Activated CD8-positive, alpha-beta memory T cell treated with anti-CD3 and anti-CD28 coated beads for 48 hours (primary cell): ENCODE measurements at places on chromosomes 5 and 9.
A peak's percentile ranks its signal among the peaks of the same experiment; 100 is the strongest.

DNA sequence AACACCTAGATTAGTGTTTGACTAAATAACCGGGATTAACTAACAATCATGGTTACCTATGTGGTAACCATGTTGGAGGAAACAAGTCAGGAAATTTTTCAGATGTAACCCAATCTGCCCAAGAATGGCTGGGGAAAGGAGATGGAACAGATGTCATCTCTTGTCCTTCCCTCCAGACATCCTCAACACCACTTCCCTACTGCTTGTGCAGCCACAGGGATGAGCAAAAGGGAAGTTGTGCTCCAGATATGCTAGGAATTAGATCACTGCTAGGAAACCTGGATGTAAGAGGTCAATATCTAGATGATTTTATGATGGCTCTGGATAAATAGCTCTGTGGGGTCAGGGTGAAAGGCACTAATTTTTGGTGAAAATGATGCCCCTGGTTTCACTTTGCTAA lies 61.3 kb upstream of the ELL2 start:
- no peak for DNase-seq

GRCh38 chr9:106860721-106861639 lies 2.0 kb upstream of the ZNF462 start:
- DNase-seq = no peak

GRCh38 chr9:116300360-116300870 lies 146.8 kb downstream of the PAPPA start:
- DNase-seq = no peak

GRCh38 chr9:84490206-84490841 lies 149.8 kb upstream of the SLC28A3 start:
- DNase-seq = no peak

GRCh38 chr9:121455527-121456239 lies 44.0 kb downstream of the GGTA1 start:
- DNase-seq = peak; percentile 6

DNA sequence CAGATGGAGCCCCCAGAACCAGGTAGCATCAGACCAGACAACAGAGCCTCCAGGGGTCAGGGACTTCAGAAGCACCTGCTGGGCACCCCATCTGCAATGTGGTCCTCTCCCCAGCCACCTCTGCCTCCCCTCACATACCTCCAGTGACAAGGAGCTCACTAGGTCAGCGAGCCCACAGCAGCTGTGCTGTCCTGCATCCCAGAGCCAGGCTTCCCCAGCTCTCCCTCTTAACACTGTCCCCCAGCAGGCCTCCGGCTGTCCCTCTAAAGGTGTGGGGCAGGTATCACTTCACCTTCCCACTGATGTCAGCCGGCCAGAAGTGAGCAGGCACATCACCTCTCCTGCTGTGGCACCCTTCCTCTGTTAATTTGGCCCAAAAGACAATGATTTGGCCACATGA lies 83.6 kb downstream of the LMX1B start:
- DNase-seq = no peak

DNA sequence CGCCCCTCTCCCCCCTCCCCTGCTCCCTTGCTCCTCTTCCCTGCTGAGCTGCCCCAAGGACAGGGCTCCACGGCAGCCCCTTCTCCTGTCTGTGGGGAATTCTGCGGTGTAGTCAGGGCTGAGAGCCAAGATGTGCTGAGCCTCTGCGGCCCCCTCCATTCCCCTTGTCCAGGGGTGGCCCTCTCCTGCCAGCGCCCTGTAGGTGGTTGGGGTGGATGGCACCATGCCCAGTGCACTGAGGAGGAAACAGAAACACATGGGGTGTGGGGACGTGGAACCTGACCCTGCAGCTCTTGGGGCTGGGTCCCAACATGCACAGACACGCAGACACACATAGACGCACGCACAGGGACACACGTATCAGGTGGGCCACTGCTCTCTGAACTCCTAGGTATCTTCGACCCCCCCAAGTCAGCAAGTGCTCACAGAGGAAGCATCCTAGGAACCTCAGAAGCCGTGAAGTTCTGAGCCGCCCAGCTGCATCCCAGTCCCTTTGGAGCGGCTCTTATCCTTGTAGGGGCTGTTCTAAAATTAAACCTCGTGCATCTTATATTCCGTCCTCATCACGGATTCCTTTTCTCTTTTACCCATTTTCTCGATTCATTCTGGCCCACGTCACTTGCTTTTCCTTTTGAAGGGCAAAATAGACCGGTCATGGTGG lies 64.8 kb downstream of the HMCN2 start:
- no peak for DNase-seq

DNA sequence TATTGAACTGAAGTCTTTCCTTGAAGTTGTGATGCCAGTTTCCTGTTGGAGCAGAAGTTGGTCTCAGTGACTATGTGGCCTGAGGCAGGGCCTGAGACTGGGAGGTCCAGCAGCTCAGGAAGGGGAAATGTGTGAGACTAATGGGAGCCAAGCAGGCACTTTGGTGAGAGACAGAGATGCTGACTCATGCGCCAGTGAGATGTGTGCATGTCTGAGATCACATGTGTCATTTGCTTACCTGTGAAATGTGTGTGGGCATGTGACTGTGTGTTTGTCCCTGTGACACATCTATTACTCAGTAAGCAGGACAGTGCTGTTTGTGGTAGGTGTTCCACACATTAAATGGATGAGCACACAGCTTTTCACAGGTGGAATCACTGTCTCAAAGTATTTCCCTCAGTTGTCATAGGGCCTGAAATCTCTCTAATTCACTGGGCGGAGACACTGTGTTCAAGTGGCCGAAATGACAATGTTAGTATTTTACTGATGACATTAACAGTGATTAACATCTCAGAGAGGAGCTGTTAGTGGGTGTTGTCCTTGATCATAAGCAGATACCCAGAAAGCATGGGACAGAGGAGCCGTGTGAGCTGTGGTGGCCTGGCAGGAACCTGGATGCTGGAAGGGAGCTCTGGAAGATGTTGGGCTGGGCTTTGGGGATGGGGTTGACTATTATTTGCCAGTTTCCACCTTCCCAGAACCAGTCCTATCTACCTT lies 7.4 kb downstream of the NPR2 start:
- peak; percentile 26 for DNase-seq

GRCh38 chr5:59188419-59189225 lies 605.7 kb downstream of the RAB3C start:
- DNase-seq = peak; percentile 19

GRCh38 chr9:111752455-111752854 lies 42.3 kb downstream of the SHOC1 start:
- DNase-seq = no peak

DNA sequence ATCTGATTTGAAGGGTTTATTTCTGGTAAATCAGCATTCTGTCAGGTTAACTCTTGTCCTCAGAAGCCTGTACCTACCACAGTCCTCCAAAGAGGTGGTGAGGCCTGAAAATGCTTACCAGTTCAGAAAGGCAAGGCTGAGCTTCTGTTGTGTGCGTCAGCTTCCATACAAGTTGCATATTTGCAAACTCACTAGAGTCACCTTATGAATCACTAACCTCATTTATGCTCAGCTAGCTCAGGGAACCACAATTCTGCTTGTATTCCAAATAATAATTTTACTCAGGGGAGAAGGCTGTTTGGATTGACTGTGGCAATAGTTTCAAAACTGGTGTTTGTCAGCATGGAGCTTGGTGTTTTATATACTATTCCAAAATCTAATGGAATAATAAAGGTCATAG lies 355.1 kb upstream of the RFX3 start:
- DNase-seq = no peak

GRCh38 chr5:99815-100214 lies 7.8 kb downstream of the PLEKHG4B start:
- no peak for DNase-seq

DNA sequence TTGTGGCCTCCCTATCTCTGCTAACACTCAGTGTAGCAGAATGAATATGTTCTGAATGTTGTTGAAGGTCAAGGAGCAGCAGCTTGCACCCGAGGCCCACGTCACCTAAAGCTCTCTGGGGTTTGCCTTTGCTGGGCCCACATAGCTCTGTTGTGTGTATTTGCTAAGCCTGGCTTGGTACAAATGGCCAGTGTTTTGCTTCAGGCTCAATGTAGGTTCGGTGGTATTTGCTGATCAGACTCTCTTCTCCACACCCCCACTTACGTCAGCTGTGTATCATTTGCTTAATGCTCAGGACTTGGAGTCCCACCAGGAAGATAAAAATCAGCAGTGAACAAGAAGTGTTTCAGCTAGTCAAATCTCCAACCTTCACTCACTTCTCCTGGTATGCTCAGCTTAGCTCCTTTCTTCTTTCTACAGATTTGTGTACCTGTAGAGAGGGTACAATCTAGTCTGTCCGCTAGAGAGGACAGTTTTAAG lies 4.8 kb upstream of the RFESD start:
- DNase-seq = no peak

DNA sequence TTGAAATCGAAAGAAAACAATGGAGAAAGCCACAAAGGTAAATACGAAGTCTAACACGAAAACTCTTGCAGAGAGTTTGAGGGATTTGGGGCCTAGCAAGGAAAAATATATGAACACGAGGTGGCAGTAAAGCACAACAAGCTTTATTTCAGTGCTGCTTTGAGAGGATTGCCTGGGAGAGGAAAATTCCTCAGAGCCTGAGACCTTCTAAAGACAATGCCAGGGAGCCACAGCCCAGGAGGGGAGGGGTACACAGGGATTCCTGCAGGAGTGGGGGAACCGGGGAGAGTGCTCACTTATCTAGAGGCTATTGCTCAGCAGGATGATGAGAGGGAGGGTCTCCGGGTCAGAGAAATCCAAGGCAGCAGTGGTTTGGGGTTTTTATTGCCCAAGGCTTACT lies 134.9 kb upstream of the ADCY2 start:
- no peak for DNase-seq

DNA sequence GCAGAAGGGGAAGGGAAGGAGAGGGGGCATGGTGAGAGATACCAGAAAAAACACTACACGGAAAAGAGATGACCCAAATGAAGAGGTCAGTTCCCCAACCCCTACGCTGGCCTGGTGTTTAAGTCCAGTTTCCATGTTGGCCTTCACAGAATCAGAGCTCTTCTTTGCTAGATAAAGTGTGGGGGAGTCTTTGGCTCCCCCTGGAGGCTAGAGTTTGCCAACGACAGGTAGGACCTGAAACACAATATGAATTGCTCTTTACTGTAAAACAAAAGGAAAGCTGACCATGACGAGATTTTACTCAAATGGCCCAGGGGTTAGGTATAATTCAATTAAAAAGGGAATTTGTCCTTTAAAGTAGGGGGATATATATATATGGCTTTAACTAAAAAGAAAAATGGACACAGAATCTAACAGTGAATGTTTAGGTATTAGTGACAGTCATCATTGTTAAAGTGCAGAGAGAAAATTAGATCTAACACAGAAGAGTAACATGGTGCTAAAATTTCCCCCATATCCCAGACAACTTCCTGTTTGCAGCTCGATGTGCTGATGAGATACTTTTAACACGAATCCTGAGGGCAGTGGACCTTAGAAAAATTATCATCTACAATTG lies 92.0 kb downstream of the SV2C start:
- no peak for DNase-seq

DNA sequence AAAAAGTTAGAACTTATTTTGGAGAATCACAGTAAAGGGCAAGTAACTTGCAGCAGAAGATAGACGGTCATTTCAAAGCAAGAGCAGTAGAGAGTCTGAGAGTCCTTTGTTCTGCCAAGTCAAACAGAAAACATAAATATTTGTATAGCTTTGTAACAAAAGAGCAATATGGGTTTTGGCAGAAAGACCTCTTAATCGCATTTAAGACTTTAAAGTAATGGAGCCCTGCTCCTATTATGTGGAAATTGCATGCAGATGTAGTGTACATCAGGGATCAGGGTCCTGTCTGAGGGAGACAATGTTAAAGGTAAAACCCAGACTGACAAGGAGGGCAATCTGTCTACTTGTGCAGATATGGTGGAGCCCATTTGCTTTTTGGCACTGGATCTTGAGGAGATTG lies 87.2 kb downstream of the PGM5 start:
- DNase-seq = no peak

GRCh38 chr5:82011761-82012160 lies 39.9 kb downstream of the ATG10 start:
- no peak for DNase-seq

DNA sequence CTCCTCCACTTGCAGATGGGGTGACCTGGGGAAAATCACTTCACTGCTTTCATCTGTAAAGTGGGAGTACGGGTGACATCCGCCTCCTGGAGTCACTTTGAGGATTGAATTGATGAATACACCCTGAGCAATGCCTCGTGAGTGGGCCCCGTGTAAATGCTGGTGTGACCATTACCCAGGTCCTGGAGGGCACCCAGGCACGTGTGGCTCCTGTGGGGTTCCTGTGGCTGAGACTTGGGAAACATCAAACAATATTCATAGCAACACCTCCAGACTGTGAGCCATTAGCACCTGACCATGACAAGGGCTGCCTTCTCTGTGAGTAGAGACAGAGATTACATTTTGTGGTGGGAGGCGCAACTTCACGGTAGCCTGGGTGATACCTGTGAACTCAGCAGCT lies 11.4 kb downstream of the MRPL36 start:
- no peak for DNase-seq

- no peak for DNase-seq
Observed at GRCh38 chr9:98284754-98285153, 29.3 kb upstream of the TBC1D2 start.

GRCh38 chr5:146622391-146622790 lies 106.4 kb upstream of the GPR151 start:
- DNase-seq = no peak

DNA sequence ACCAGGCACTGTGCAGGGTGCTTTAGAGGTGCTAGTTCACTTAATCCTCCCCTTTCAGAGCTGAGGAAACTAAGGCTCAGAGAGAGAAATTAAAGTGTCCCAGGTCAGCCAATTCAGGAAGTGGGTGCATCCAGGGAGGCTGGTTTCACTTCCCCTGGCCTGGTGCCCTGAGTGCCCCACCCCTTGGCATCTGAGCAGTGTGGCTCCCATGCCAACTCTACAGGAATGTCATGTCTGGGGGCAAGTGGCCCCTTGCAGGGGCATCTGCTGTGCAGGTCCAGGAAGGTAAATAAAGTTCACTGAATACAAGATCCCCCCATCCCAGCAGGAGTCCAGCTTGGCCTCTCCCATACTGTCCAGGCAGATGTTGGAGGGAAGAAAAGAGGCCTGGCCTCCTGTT lies 4.4 kb upstream of the N4BP3 start:
- no peak for DNase-seq
